Cortex of kidney (tissue), 1 donor: ENCODE measurements at places on chromosomes 6 and 20.

DNA sequence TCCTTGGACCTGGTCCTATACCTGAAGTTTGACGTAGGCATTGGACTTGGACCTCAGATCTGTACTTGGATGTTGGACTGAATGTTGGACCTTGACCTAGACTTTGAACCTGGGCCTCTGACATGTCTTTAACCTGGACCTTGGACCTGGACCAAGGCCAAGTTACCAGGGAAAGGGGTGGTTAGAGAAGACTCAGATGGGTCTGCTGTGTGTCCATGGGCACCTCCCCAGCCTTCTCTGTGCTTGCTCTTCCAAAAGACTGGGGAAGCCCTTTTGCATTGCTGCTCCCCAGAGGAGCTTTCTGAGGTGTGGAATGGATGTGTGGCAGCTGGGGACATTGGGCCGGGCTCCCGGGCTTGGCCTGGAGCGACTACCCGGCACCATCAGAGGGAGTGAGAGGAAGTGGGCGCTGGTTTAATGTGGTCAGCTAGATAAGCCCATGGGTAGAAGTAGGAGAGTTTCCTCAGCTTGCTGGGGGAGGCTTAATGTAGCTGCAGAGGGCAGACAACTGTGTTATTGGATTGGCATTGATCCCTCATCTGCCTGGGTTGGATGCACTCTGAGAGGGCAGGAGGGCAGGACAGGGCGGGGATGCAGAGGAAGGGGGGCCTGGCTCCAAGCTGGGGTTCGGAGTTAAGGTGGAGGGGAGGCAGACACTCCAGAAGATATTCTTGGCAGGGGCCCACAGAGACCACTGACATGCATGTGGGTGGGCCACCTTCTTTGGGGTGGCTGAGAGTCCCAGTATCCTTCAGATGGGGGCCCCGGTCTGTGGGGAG lies 4.2 kb downstream of the SCRT2 start:
- no peak for DNase-seq

DNA sequence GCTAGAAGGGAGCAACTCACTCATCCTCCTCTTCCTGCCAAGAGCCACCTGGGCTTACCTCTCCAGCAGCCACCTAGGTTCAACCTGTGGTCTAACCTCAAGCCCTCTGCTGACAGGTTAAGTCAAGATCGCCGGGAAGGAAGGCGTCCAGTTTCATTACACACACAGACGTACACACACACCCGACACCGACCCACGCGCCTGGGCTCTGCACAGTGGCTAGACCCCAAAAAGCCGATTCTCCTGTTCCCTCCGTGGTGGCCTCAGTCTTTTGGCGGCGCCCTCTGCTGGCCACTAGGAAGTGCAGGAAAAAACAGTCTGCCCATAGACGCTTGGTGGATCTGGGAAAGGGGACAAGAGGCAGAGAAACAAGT lies 52.8 kb downstream of the MRPL14 start:
- DNase-seq: no peak

DNA sequence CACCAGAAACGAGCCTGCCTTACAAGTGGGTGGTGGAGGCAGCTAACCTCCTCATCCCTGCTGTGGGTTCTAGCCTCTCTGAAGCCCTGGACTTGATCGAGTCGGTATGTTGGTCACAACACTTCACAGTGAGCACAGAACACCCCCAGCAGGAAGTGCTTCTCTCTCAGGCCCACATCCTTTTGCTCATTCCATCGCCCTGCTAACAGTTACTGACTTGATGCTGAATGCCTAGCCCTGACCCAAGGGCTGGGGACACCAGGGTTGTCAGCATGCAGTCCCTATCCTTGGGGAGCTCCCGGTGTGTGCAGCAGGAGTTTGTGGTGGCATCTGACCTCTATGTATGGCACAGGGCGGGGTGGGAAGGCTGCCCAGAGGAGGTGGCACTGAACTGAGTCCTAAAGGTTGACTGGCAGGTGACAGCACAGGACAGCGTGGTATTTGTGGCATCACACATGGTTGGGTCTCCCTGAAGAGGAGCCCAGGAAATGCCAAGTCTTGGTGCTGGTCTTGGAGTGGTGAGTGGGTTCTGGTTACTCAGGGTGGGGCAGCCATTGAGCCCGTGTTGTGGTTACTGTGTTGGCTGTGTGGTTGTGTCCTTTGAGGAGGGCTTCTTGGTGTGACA lies 26.7 kb downstream of the GTSF1L start:
- DNase-seq: no peak

DNA sequence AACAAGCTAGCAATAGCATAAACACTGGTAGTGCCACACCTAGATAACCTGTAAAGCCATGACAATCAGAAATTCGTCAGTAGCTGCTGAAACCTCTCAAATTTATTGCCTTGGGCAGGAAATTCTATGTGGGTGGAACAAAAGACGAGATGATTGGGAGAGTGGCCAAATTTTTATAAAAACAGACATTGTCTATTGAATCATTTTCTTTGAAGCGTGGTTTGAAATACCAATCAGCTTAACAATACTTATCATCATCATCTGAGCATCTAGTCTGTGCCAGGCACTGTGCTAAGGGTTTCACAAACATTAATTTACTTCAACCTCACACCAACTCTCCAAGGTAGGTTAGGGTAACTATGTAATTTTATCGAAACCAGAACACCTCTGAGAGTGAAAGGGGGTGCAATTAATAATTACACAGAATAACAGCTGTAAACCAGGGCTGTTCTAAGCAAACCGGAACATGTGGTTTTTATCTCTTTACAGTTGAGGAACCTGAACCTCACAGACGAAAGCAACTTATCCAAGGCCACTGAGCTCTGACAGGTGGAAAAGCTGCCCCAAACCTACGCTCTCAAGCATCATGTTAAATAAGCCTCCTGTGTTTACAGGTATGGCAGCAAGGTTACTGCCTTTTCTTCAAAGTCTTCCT lies 43.4 kb downstream of the NHSL1 start:
- no peak for DNase-seq

- no peak for DNase-seq
Measured at GRCh38 chr6:3970097-3970496, 108.8 kb downstream of the FAM217A start.

DNA sequence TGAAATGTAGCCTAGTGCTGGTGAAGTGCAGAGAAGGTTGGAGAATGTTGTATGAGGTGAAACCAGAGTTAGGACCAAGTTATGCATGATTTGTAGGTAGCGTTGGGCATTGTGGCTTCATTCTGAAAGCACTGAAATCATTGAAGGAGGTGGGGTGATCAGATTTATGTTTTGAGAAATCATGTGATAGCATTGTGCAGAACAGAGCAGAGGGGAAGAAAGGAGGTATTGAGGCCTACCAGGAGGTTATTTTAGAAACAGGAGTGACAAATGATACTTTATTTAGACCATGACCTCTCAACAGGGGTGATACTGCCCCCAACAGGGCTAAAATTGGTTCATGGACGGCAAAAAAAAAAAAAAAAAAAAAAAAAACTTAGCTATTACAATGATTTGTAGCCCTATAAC lies 15.6 kb upstream of the HMGN3 start:
- DNase-seq: no peak

- no peak for DNase-seq
Measured at GRCh38 chr6:127952176-127952575, 51.3 kb upstream of the THEMIS start.

- no peak for DNase-seq
Measured at GRCh38 chr20:36493801-36494114, 47.6 kb upstream of the MYL9 start.

GRCh38 chr20:58971429-58971828 lies 9.6 kb upstream of the NELFCD start:
- DNase-seq: no peak

DNA sequence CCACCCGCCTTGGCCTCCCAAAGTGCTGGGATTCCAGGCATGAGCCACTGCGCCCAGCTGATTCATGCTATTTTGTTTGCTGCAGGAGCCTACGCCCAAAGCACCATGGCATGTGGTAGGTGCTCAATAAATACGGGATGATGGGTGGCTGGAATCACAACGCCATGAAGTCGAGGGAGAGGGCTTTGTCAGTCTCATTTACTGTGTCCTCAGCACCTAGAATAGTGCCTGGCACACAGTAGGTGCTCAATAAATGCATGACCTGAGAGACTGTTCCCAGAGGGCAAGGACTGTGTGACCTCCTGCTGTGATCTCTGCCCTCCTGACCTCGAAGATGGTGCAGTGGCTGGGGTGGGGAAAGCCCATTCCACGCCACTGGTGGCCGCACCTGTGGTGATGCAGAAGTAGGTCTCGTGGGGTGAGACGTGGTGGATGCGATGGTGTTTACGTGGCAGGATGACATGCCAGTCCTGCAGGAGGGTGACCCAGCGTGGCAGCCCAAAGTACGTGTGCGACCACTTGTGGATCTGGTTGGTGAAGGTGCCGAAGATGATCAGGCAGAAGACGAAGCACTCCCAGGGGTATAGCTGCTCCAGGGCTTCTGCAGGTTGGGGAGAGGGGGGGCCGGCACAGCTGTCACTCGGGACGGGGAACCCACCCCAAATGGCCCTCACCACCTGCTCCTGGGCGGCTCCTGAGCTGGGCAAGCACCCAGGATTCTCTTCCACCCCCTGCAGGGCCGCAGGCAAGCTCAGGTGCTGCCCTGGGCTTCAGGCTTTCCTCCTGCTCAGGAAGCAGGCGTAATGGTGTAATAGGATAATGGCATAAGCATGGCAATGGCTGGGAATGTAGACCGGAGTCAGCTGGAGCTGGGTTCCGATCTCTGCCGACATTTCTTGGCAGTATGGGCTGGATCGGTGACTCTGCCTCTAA lies 14.9 kb upstream of the UBE2V1 start:
- no peak for DNase-seq

DNA sequence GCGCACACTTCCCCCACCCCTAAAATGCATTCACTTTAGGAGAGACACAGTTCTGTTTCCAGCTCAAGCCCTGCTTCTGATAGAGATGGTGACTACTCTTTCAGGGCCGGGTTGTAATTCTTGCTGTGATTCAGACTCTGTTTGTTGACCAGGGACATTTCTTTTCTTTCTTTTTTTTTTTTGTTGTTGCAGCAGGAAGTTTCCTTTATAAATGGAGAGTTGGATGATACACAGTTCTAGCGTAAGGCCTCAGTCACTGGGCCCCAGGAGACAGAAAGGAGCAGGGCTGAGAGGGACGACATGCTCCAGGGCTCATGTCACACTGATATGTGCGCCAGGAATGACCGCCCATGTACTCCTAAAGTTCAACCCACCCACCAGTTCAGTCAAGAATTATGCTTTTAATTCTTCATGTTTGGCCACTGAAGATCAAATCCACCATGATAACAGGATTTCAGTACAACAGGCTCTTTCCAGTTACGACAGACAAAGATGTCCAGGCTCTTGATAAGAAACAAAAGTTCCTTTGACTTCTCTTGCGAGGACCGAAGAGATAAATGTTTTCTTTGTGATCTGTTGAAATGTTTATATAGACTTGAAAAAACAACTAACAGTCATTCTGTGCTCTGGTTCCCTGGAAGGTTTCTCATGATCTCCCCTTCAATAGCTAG lies 142.5 kb downstream of the CD164 start:
- DNase-seq: no peak

GRCh38 chr6:92888316-92888715 lies 531.0 kb downstream of the EPHA7 start:
- no peak for DNase-seq

GRCh38 chr6:137581019-137581707 lies 87.0 kb upstream of the OLIG3 start:
- no peak for DNase-seq

- no peak for DNase-seq
Measured at GRCh38 chr20:21219686-21220085, 83.4 kb upstream of the XRN2 start.

DNA sequence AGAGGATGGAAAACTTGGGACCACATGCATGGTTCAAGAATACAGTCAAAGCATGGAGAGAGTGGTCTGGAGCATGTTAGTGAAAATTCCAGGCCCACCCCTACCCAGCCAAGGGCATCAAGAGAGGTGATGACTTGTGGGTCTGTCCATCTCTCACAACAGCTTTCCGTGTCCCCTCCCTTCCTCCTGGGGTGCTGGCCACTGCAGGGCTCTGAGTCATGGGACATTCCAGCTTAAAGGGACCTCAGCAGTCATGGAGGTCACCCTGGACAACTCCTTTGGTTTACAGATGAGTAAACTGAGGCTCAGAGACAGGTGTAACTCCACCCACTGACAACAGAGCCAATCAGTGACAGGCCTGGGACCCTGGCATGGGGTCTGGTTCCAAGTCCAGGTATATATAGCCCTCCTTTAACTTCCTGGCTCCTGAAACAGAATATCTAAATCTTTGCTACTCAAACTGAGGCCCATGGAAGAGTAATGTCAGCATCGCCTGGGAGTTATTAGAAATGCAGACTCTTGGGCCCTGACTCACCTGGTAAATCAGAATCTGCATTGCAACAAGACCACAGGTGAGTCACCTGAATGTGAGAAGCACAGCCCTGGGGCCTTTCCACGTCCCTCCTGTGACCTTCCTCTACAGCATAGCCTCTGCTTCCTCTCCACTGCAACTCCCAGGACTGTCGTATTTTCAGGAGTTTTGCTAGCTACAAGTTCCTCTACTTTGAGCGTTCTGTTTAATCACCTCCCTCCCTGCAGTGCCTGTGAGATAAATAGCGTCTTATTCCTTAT lies 170.2 kb downstream of the ZDHHC14 start:
- DNase-seq: no peak

DNA sequence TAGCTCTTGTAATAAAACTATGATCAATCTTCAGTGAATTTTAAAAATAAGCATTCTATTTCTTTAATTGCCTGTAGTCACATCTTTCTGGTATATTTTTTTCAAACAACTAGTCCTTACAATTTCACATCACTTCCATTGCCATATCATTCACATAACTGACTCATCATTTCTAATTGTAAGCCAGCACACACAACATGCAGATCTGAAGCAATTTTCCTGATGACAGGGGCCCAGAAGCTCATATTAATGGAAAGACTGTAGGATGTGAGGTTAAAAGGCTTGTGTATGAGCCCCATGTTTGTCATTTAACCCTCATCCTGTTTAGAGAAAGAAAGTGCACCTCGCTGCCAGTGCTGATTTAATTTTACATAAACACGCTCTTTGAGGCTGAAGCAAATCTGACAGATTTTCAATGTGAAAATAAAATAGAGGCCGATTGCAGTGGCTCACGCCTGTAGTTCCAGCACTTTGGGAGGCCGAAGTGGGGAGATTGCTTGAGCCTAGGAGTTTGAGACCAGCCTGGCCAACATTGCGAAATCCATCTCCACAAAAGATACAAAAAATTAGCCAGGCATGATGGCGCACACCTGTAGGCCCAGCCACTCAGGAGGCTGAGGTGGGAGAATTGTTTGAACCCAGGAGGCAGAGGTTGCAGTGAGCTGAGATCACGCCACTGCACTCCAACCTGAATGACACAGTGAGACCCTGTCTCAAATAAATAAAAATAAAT lies 40.1 kb upstream of the LTV1 start:
- no peak for DNase-seq

GRCh38 chr6:42135161-42135560 lies 7.3 kb downstream of the C6orf132 start:
- no peak for DNase-seq

GRCh38 chr20:50909413-50909812 lies 21.8 kb downstream of the ADNP start:
- DNase-seq: no peak

- no peak for DNase-seq
Measured at GRCh38 chr20:24050119-24050518, 61.5 kb upstream of the GGTLC1 start.
